ENCODE measurements at places on chromosomes 7 and 10. TPM values are rescaled to one million over a fixed set of nuclear protein-coding genes. Genes with fewer than 3 reads are reported as not detected.
A peak's percentile ranks its signal among the peaks of the same experiment; 100 is the strongest.

GRCh38 chr10:77029777-77030717 lies 607.6 kb downstream of the KCNMA1 start:
- no peak for DNase-seq

DNA sequence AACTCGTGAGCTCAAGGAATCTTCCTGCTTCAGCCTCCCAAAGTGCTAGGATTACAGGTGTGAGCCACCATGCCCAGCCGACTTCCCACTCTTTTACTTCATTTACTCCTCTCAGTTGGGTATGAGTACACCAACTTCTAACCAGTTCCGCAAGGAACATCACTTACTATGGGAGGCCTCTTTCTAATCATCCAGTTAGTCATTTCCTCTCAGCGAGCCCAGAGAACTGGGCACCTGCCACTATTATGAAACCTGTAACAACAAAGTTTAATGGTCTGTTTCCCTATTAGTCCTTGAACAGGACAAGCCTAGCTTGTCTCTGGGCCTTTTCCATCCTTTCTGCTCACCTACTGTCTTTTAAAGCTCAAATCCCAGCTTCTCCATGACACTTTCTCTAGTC lies 88.8 kb downstream of the DNMBP start:
- no peak for DNase-seq

- peak; percentile 7 for DNase-seq
These were observed 180.2 kb upstream of the FZD8 start for GRCh38 chr10:35822316-35822715.

DNA sequence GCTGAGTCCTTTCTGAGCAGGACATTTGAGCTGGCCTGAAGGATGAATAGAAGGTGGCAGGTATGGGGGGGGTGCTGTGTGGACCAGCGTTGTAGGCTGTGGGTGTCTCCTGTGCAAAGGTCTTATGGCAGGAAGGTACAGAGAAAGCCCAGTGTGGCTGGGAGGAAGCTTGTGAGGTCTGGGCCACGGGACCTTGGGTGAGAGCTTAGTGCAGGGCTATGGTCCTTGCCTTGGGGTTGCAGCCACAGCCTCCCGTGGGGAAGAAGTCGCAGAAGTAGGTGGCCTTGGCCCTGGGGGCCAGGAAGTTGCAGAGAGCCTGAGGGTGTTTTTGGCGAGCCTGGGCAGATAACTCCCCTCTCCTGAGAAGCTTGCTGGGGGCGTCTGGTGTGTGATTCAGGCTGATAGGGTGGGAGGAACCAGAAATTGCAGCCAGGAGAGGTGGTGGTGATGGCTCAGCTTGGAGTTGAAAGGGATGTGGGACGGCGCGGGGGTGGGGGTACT lies 172.0 kb upstream of the TNRC18 start:
- no peak for DNase-seq

KNDC1 gene
- total RNA-seq: not detected
